ENCODE measurements at places on chromosomes 1 and 21.

DNA sequence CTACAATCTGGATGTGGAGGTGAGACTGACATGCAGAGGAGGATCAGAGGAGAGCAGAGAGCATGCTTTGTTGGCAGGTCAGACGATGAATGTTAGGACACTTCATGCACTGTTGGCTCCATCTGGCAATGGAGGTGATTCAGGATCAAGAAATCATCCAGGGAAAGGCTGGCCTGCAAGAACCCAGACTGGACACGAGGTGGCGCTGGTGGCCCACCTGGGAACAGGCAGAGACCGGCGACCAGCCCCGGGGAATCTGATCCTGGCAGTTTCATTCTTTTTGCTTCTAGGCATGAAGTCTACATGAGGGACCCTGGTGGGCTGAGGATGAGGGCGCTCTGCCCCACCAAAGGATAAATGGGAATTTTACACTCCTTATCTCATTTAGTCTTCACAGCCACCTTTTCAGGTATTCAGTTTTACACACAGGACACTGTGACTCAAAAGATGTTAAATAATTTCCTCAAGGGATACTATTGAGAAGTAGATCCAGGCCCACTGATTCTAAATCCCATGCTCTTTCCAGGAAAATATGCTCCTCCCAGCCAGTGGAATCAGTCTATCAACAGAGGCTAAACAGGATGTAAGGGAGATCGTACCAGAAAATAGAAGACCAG, 26.2 kb upstream of the SCMH1 start:
- peak; percentile 15 for DNase-seq

GRCh38 chr1:247056071-247056470, 22.5 kb downstream of the ZNF670 start:
- DNase-seq: no peak

DNA sequence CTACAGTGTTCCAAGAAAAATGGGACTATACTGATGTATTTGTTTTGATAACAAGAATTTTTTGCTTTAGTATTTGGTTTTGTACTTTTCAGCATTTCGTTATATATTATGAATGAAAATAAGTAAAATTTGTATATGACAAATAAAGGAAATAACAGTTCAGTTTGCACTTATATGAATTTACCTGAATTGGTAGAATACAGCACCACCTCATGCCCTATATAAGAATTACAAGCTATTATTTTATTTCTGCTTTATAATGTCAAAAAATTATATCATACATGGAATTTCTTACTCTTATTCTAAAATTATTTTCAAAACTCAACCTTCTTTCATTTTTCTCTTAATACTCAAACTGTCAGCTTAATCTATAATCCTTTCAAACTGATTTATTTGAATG, 14.6 kb downstream of the EFCAB7 start:
- no peak for DNase-seq

DNA sequence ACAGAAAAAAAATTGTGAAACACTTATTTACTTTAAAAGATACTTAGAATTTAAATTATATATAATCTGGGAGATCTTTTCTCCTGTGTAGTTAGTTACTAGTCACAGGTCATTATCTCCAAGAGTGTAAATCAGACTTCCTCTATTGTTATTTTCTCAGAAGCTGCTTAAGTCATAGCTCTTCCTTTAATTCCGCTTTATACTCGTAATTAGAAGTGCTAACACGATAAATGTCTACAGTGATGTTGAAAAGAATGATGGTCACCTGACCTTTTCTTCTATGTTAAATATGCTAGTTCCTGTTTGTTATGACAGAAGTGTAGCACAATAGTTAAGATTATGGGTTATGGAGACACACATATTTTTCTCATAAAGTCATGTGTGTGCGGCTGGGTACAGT, 123.6 kb downstream of the TGFB2 start:
- no peak for DNase-seq

- DNase-seq: no peak
Observed at GRCh38 chr1:174911606-174912005, 88.1 kb upstream of the CACYBP start.

- DNase-seq: no peak
Observed at GRCh38 chr1:111600886-111601386, 18.7 kb upstream of the RAP1A start.

- no peak for DNase-seq
Observed at GRCh38 chr1:219092206-219092605, 81.5 kb upstream of the LYPLAL1 start.

GRCh38 chr21:45980271-45980670, 1.3 kb upstream of the COL6A1 start:
- DNase-seq: no peak

DNA sequence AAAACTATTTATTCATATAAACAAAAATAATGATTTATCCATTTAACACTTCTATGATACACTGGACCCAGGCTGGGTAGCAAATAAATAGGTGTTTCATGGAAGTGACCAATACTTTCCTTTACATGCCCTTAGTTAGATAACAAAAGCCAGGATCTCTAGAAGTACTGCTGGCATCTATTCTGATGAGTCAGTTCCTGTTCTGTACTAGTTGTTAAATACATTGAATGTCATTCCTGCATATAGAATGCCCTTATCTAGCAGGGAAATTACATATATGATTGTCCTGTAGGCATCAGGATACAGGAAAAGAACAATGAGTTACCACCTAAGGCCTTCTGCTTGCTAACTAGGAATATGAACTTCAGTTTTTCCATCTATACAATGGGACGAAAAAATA, 130.8 kb downstream of the HFM1 start:
- no peak for DNase-seq

GRCh38 chr1:47934243-47934805, 62.9 kb downstream of the TRABD2B start:
- no peak for DNase-seq

Data from stimulated activated CD4-positive, alpha-beta T cell treated with anti-CD3 and anti-CD28 coated beads, Interleukin-1b, Interleukin-23, amount 100 ng/mL, for 1 hour (primary cell).